Cardiac muscle cell (in vitro differentiated cells and primary cell): ENCODE measurements at places on chromosomes 11 and 22. TPM values are rescaled to one million over a fixed set of nuclear protein-coding genes. Genes with fewer than 3 reads are reported as not detected.

PARVB gene
- 21.7 and 46.0 TPM in 2 replicates for total RNA-seq

DNA sequence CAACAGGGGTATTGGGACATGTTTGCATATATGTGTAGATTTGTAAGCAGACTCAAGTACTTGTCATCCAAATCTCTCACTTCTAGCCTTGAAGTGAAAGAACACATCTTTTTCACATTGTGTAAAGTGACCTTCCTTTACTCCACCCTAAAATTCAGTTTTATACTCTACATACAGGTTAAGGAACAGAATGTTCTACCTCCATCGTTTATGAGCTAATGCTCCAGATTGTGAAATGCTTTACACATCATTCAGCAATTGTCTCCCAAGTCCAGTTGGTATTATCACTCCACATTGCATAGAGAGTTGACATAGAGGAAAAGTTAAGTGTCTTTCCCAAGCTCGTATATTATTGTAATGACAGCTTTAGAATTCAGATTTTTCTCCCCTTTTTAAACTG, 46.1 kb upstream of the BLID start:
- no peaks in the 10 kb centered on the region for H3K36me3 ChIP-seq
- H3K27ac ChIP-seq = no peak overlapping the region
- H3K27me3 ChIP-seq = no peaks in the 10 kb centered on the region
- H3K4me3 ChIP-seq = no peak overlapping the region
- no peaks in the 10 kb centered on the region for H3K4me1 ChIP-seq
- DNase-seq = peak; percentile 75

DNA sequence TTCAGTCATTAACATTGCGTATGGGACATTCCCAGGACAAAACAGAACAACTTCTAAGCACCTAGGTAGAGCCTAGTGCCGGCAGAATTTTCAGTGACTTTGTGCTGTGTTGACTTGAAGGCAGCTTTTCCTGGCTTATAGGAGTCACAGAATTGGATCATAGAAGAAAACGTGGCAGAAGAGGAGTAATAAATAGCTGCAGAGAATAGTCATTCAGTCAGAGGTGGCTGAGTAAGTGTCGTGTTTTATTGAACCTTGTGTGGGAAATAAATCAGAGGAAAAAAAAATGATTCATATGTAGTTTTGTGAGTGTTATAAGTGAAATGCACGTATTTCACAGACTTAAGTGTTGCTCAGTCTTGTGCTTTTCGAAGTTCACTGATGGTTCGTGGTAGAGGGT, 2.1 kb downstream of the BARX2 start:
- DNase-seq = no peak
- H3K27me3 ChIP-seq = peaks cover 72% of the 10 kb centered on the region
- no peak overlapping the region for H3K4me3 ChIP-seq
- no peaks in the 10 kb centered on the region for H3K4me1 ChIP-seq
- H3K36me3 ChIP-seq = no peaks in the 10 kb centered on the region

OR4A5 gene
- not detected in 2 replicates for total RNA-seq

EMID1 gene
- total RNA-seq = 13.0 and 42.5 TPM in 2 replicates

NLRP14 gene
- total RNA-seq = 0.60 and 0.92 TPM in 2 replicates

DNA sequence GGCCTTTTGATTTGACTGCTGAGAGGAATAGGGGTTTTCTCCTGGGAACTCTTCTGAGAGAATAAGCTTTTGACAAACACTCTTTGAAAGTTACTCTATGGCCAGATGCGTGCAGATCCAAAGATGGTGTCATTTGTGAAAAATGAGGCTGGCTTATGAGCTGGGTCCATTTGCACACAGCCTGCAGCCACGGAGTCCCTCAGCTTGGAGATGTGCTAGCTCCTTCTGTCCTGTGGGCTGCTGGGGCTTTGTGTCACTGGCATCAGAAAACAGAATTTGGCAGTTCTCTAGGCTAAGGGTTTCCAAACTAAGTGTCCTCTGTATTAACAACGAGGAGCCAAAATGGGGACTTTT, 702.4 kb downstream of the NTM start:
- H3K36me3 ChIP-seq = no peaks in the 10 kb centered on the region
- no peaks in the 10 kb centered on the region for H3K27me3 ChIP-seq
- no peak overlapping the region for H3K27ac ChIP-seq
- no peak overlapping the region for H3K4me3 ChIP-seq

DNA sequence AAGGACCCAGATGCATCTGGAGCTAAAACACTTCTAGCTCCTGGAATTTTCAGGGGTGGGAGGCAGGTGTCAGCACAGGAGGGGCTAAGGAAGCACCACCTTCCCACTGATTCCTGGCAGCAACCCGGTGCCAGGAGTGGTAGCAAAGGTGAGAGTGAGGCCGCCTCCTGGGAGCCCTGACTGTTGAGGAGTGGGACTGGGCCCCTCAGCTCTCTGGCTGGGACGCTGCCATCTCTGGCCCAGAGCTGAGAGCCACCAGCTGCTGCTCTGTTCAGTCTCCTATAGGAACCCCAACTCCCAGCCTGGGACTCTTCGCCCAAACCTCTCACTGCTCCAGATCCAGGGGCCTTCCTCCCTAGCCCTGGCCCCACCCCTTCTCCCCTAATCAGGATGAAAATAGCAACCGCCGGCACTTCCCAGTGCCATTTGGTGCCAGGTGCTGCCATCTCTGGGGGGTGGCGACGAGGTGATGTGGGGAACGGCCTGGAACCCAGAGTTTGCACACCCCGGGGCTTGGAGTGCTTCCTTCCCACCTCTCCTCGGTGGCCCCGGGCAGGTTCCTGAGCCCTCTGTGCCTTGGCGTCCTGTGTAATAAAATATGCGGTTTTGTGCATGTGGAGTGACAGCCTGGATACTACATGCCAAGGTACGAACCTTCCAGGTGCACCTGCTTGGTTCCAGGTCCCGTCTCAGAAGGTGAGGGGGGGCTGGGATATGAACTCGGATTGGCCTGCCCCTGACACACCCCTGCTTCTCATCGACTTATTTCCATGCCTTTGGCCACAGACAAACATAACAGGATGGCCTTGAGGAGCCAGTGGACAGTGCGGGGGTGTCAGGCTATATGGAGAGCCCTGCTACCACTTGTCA, 35.7 kb upstream of the CELSR1 start:
- H3K36me3 ChIP-seq = no peaks in the 10 kb centered on the region
- no peak overlapping the region for H3K4me3 ChIP-seq
- no peak for DNase-seq
- peaks cover 17% of the 10 kb centered on the region for H3K4me1 ChIP-seq
- H3K27ac ChIP-seq = no peak overlapping the region
- no peaks in the 10 kb centered on the region for H3K27me3 ChIP-seq

DNA sequence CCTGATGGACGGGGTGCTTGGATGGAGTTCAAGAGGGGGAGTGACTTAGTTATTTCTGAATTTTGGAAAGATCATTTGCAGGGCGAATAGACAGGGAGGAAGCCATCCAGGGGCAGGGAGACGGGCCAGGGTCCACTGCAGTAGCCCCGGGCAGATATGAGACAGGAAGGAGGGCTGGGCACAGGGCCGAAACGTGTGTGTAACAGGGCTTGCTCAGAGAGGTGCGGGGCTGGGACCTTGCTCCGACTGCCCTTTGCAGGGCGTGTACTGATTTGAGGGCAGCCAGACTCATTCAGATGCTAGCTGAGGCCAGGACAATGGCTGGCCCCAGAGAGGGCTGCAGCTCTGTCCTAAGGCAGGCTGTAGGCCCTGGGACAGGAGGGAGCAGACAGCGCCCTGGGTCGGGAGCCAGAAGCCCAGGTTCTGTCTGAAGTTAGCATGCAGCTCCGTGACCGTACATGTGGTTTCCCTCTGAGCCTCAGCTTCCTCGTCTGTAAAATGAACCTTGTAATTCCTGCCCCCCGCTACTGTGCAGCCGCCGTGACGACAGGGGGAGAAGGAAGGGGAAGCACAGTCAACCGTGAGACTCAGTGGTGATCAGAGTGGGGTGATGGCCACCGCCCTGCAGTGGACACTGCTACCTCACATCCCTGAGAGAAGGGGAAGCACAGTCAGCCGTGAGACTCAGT, 103.4 kb downstream of the PHF21B start:
- no peak overlapping the region for H3K27ac ChIP-seq
- H3K4me3 ChIP-seq = no peak overlapping the region
- no peaks in the 10 kb centered on the region for H3K36me3 ChIP-seq
- H3K4me1 ChIP-seq = no peaks in the 10 kb centered on the region

OR51I1 gene
- 0.60 TPM in 1 of 2 replicates, not detected in the other for total RNA-seq

- H3K27ac ChIP-seq = no peak overlapping the region
- H3K27me3 ChIP-seq = no peaks in the 10 kb centered on the region
- no peak for DNase-seq
- H3K4me3 ChIP-seq = no peak overlapping the region
- H3K4me1 ChIP-seq = no peaks in the 10 kb centered on the region
- H3K36me3 ChIP-seq = no peaks in the 10 kb centered on the region
These were observed 609.5 kb downstream of the BRD1 start for GRCh38 chr22:49218142-49218541.

DNA sequence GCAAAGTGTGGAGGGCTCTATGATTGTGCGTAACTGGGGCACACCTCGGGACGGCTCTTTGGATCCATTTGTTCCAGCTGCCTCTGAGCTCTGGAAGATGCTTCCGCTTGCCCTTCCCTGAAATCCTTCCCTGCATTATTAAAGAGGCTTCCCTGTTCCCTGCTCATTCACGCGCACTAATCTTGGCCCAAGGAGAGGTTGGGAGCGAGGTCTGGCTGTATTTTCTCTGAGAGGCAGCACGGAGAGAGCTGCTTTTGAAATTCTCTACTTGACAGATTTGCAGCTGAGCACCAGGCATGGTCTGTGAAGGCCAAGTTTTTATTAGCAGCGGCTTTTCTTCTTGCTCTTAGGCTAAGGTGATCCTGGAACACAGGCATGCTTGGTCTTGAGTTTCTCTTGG, 94.8 kb upstream of the NTM start:
- no peaks in the 10 kb centered on the region for H3K27me3 ChIP-seq
- H3K36me3 ChIP-seq = no peaks in the 10 kb centered on the region
- peak overlapping the region; percentile 56 for H3K27ac ChIP-seq
- no peak overlapping the region for H3K4me3 ChIP-seq

DNA sequence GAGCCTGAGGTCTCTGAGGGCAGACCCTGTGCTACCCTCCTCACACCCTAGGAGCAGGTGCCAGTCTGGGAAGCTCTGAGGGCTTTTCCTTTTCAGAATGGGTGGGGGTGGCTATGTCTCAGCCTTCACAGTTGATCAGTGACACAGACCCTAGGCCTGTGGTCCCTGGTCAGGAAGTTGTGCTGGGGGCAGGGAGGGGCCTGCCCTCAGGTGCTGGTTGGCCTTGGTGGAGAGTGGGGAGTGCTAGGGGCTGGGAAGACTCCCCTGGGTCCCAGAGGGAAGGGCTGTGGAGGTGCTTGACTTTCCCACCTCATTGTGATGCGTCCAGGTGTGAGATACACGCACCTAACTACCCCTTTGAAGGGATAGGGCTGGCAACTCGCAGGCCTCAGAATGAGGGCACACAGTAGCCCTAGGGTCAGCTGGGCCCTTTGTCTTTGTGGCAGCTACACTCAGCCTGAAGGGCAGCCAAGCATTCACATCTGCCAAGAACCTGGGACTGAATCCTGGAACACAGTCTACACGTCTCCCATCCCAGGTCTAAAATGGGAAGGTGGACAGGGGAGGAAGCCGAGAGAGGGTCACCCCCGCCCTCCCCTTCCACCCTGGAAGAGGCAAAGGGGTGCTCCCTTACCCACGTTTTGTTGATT, 31.2 kb upstream of the ATXN10 start:
- no peak overlapping the region for H3K27ac ChIP-seq
- no peak for DNase-seq
- no peaks in the 10 kb centered on the region for H3K36me3 ChIP-seq
- no peaks in the 10 kb centered on the region for H3K4me1 ChIP-seq

CALCA gene
- not detected in 2 replicates for total RNA-seq

DNA sequence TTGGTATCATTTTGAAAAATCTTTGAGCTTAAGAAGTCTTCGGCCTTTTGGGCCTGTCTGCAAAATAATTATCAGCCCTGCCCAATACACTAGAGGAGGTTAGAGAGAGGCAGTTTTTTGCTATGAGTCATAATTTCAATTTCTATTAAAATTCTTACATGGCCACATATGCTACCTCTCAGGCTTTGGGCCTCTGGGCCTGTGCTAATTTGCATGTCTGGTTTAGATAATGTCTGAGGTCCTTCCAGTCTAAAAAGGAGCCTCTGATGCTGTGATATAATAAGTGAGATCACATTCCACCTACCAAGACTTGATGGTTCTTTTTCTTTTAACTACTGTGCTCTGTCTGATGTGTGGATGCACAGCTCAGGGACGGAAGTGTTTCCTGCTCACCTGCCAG, 70.8 kb downstream of the KCNJ1 start:
- no peak for DNase-seq
- peaks cover 29% of the 10 kb centered on the region for H3K27me3 ChIP-seq
- no peak overlapping the region for H3K4me3 ChIP-seq
- no peaks in the 10 kb centered on the region for H3K36me3 ChIP-seq
- H3K27ac ChIP-seq = no peak overlapping the region

DNA sequence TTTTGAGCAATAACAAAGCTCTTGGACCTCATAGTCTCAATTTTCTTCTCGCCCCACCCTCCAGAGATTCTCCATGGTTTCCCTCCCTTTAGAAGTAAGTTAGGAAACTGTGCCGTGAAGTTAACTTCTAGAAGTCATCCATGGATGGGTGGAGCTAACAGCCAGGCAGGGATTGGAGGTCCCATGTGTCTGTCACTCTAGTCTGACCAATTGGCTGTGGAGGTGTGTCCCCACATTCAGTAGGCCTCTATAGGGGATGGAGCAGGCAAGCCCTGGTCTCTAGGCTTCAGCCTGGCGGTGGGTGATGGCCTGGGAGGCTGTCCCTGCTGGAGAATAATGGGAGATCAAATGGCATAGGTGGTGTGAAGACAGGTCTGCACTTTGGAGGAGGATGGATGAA, 50.7 kb downstream of the TP53I11 start:
- H3K27me3 ChIP-seq = no peaks in the 10 kb centered on the region
- H3K4me1 ChIP-seq = no peaks in the 10 kb centered on the region
- H3K36me3 ChIP-seq = no peaks in the 10 kb centered on the region

DNA sequence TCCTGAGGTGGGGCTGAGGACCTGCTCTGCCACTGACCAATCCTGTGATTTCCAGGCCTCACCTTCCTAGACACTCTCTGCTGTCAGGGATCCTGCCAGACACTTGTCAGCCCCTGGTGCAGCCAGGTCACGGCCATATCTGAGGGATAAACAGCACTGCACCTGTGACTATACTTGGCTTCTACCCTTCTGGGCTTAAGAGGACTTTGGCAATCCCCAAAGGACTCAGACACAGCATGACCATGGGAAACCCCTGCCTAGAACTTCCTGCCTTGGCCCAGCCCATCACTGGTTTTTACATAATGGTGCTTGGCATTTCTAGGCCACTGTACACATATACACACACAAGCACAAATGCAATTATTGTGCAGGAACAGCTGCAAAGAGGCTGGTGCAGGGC, 11.6 kb upstream of the OLFML1 start:
- no peak overlapping the region for H3K4me3 ChIP-seq
- no peaks in the 10 kb centered on the region for H3K36me3 ChIP-seq
- no peaks in the 10 kb centered on the region for H3K27me3 ChIP-seq
- H3K4me1 ChIP-seq = no peaks in the 10 kb centered on the region

GRCh38 chr22:35597692-35598395, 19.3 kb downstream of the MB start:
- no peak overlapping the region for H3K4me3 ChIP-seq
- no peaks in the 10 kb centered on the region for H3K36me3 ChIP-seq
- DNase-seq = no peak
- peaks cover 38% of the 10 kb centered on the region for H3K4me1 ChIP-seq
- H3K27me3 ChIP-seq = no peaks in the 10 kb centered on the region
- H3K27ac ChIP-seq = peak overlapping the region; percentile 88

- no peaks in the 10 kb centered on the region for H3K4me1 ChIP-seq
- H3K27ac ChIP-seq = no peak overlapping the region
- DNase-seq = no peak
- H3K27me3 ChIP-seq = no peaks in the 10 kb centered on the region
- no peak overlapping the region for H3K4me3 ChIP-seq
These were observed 92.6 kb upstream of the TP53AIP1 start for GRCh38 chr11:129035244-129035643.

TRIM51 gene
- total RNA-seq = not detected in 2 replicates

GRCh38 chr11:12397931-12398334, 20.6 kb downstream of the PARVA start:
- H3K27me3 ChIP-seq = no peaks in the 10 kb centered on the region
- H3K27ac ChIP-seq = peak overlapping the region; percentile 18
- peak; percentile 96 for DNase-seq
- H3K4me3 ChIP-seq = no peak overlapping the region
- no peaks in the 10 kb centered on the region for H3K4me1 ChIP-seq
